ENCODE measurements at places on chromosomes 4 and X.

DNA sequence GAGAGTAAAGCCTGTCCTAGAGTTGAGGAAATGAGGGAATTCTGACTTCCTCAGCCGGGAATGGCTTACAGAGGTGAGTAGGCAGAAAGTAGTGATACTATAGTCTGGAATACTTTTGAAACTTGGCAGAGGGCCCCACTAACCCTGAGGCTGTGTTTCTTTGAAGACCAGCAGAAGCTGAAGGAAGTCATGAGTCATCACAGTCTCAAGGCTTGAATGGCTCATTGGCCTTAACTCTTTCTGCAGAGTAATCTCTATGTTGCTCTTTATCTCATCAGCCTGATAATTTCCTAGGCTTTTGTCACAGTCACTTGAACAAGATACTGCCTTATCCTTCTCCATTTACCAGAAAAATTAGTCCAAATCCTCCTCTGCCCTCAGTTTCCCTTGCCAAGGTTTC, 80.8 kb downstream of the ANKRD50 start:
- DNase-seq = peak; percentile 33

GRCh38 chrX:119273420-119274192, 37.5 kb downstream of the PGRMC1 start:
- DNase-seq = no peak

- no peak for DNase-seq
These were observed 39.0 kb downstream of the WDR13 start for GRCh38 chrX:48636301-48636700.

GRCh38 chr4:124417371-124417770, 295.2 kb downstream of the ANKRD50 start:
- no peak for DNase-seq

DNA sequence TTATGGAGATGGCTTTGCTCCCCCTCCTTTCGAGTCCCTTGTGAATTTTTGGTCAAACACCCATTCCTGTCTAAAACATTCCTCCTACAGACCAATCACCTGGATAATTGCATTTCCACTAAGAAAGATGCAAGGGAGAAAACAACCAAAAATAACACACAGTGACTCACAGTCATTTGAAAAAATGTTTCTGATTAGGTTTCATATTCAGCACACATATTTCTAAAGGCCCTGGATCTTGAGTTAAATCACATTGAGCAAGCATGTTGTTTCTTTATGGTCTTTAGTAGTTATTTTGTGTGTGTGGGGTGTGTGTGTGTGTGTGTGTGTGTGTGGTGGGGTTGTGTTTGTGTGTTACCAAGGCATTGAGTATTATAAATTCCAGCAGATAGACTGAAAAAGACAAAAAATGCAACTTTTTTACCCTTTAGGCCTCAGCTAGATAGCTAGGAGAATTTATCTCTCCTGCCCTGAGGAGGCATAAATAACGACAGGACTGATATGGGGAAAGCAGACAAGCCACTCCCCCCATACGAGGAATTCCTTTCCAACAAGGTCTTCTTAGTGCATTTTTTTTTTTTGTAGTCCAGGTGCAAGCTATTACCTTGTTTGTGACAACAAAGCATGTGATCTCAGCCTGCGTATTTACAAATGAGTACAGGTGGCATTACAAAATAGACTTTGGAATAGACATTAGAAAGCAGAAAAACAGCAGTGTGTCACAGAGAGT, 265.4 kb upstream of the ADGRL3 start:
- no peak for DNase-seq

DNA sequence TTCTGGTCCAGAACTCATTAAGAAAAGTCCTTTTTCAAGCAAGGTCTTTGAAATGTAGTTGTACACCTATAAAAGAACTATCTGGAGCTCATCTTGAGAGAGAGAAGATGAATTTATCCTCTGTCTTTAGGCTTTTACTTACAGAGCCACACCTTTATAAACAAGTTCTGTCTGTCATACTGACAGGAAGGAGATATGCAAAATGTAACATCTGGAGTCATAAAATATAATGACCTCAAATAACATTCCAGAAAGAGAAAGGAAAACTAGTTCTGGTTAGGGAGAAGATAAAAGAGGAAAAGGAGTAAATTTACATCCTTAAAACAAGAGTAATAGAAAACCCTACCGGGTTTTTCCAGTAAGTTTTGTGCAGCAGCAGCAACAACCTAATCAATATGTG, 1.3 kb downstream of the INPP4B start:
- no peak for DNase-seq

DNA sequence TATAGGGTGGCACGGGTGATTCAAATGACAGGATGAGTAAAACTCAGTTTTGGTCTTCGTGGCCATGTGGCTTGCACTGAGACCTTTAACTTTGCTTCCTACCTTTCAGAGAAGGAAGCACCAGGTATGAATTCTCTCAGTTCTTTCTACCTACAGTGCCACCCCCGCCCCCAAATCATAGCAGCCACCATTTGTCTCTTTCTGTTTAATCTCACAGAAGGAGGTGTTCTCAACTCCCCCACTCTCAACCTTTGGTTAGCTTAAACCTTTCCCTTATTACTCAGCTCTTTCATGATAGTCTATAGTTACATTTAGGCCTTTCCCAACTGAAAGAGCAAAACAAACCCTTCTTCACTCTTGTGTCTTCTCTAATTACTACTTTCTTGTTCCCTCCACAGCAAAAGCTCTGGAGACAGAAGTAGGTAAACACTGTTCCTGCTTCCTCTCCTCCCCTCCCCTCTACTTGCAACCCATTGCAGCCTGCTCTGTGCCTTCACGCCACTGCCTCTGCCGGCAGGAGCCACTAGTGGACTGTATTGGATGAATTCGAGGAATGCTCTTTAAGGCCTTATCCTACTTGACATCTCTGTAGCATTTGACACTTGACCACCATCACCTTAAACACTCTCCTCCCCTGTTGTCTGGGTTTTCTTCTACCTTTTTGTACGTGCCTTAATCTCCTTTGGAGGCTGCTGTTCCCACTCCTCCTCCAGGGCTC, 123.7 kb downstream of the AFF1 start:
- DNase-seq = peak; percentile 18

DNA sequence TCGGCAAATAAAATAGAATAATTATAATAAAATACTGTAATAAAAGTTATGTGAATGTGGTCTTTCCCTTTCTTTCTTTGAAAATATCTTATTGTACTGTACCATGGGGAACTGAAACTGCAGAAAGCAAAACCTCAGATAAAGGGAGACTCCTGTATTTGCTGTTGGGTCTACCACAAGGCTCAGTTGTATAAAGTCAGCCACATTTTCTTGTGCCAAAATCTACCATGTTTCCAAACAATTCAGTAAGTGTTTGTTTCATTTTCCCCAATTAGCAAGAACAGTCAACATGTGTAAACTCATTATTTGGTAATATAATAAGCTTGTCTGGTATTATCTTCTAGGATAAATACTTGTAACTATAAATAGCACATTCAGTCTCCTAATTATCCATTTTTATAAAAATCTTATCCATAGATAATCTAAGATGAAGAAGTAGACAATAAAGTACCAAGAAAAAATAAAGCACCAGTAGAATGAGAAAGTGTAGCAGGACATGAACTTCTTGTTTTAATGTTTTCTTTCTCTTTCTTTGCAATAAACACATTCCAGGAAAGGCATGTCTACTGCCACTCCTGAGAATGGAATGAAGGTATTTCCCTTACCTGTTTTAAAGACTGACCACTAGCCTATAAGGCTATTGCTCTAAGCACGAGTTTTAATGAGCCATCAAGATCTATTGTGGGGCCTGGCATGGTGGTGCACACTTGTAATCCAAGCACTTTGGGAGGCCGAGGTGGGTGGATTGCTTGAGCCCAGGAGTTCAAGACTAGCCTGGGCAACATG, 15.0 kb upstream of the OTUD4 start:
- DNase-seq = no peak

DNA sequence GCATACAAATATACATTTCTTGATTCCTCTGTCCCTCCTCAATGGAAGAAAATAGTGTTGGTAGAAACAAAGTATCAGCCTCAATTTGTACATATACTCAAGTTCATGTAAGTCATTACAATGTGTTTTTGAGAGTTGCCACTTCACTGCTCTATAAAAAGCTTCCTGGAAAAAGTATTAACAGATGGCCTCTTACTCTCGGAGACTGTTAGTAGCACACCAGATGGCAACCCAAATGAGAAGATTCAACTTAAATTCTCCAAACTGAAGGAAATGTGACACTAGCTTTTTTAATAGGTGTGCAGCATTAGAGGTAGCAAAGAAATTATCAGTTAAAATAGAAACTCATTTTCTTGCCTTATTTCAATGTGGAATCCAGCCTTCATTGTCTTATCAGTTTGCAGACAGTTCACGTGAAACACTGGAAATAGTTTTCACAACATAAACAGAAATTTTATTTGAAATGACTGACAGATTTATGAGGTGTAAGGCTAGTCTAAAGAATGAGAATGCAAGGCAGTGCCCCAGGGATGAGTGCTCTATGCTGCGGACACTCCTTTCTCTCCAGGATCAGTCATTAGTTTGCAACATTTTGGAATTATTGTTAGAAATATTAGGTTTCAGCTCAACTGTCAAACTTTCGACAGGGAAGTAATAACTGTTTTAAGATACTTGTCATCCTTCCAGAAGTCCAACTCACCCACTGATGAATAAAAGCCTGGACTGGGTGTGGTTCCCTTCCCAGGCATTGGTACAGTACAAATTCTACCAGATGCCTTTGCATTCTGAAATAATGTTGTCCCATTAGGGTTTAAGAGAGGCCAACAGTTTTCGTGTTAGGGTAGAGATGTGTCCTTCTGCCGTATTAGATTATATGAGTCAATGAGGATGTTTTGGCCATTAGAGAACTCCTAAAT, 50.9 kb downstream of the IDS start:
- no peak for DNase-seq

DNA sequence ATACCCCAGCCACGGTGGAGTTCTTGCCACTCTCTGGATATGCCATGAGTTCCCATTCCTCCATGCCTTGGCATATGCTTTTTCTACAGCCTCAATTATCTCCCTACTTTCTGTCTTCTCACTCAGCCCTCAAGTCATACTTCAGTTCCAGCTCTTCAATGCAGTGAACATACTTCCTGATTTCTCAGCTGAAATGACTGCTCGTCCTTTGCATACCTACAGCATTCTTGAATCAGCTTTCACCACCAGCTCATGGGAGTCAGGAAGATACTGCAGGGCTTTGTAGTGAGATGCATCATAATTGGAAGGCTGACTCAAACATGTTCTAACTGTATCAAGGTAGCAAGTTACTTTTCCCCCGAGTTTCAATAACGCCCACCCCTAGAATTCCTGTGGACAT, 118.4 kb downstream of the APBB2 start:
- no peak for DNase-seq

GRCh38 chr4:129863206-129863605, 767.3 kb downstream of the C4orf33 start:
- DNase-seq = no peak

- no peak for DNase-seq
These were observed 78.3 kb downstream of the FIP1L1 start for GRCh38 chr4:53455766-53456165.

GRCh38 chrX:20527558-20528011, 260.9 kb upstream of the RPS6KA3 start:
- DNase-seq = no peak

DNA sequence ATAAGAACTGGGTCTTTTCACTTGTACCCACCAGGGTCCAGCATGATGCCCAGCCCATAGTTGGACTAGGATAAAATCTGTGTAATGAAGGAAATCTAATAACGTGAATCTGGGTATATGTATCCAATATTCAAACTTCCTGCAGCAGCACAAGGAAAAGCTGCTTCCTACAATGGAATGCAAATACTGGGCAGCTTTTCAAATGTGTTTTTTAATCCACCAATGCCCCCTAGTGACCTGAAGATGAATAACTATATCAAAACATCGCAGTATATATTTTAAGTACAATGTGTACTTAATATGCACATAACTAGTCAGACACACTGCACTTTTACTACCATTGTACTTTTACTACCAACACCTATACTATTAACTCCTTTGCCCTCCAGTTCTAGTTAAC, 5.3 kb downstream of the APOO start:
- DNase-seq = no peak

DNA sequence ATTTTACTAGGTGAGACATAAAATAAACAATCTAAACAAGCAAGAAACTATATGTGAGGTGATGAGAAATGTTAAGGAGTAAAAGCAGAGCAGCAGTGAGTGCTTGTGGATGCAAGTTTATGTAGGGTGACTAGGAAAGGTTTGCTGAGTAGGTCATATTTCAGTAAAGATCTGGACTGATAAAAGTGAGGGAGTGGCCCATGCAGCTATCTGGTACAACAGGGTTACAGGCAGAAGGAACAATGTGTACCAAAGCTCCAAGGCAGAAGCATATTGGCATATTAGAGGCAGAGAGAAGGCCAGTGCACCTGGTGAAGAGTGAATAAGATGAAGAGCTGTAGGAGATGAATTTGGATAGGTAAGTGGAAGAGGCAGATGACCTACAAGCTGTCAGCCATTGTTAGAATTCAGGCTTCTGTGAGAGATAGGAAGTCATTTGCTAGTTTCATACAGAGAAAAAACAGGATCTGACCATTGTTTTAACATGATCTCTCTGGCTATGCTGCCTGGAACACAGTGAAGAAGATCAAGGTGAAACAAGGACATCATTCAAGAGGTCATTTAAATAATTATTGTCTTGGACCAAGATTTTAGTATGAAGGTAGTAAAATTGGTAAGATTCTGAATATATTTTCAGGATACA, 274.6 kb downstream of the ANKRD50 start:
- no peak for DNase-seq

- no peak for DNase-seq
These were observed 19.0 kb downstream of the TMEM47 start for GRCh38 chrX:34638116-34638515.

- no peak for DNase-seq
These were observed 5.2 kb upstream of the CBR4 start for GRCh38 chr4:169015186-169015623.

DNA sequence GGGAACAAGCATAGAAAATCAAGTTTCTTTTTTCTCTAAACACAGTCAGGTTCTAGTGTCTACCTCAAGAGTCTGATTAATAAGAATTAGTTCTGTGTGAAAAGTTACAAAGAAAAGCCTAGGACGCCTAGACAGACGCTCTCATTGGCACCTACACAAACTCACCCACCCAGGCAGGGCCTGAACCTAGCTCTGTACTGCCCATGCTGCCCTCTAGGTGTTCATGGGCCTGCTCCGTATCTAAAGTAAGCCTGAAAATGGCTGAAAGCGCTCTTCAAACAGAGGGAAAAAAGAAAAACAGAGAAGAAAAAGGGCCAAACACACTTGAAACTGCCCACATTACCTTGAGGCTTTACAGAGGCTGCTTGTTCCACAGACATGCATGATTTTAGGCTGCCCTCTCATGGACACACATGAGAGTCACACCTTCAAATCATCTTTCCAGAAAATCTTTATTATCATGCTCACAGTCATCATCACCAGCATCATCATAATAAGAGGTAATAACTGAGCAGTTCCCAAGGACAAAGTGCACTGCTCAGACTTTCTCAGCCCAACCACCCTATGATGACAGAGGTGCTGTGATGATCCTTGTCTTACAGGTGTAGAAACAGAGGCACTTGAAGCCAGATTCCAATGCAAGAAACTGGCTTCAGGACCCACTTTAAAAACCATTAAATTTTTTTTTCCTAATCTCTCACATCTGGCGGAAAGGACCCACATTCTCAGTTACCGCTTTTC, 49.6 kb downstream of the MAP7D2 start:
- no peak for DNase-seq

GRCh38 chr4:123649250-123649644, 252.7 kb downstream of the SPRY1 start:
- no peak for DNase-seq
